ENCODE measurements at places on chromosomes 1 and 21.
A peak's percentile ranks its signal among the peaks of the same experiment; 100 is the strongest.

DNA sequence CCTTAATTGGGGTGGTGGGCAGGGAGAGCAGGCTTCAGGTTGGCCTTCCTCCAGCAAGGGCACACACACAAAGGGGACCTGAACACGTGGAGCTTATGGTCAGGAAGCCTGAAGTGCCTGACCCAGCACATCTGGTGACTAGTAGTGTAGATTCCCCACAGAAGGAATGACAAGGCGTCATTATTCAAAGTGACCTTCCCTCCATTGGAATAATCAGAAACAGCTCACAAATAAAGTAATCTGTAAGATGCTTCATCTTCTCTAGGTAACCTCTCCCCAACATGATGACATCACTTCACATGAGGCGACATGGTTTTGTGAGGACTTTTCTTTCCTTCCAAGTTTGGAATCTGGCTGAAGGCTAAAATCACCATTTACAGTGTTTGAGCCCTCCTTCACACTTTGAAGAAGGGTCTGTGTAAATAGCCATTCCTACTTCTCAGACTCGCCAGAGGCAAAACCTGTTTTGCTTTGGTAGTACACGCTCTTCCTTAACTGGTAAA lies 32.8 kb upstream of the ERG start:
- DNase-seq: no peak

GRCh38 chr1:225470211-225471108 lies 42.6 kb upstream of the LBR start:
- no peak for DNase-seq

DNA sequence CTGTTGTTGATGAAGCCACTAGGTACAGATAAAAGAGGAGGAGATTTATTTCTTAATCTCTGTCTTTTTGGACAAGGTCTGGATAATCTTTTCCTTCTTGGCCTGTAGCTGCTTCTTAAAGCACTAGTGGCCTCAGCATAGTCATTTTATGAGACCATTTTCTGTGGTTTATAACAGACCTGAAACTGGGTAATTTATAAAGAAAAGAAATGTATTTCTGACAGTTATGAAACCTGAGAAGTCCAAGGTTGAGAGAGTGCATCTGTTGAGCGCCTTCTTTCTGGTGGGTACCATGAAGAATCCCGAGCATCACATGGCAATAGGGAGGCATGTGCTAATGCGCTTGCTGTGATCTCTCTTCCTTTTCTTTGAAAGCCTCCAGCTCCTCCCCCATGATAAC lies 36.7 kb upstream of the PDC start:
- DNase-seq: no peak

DNA sequence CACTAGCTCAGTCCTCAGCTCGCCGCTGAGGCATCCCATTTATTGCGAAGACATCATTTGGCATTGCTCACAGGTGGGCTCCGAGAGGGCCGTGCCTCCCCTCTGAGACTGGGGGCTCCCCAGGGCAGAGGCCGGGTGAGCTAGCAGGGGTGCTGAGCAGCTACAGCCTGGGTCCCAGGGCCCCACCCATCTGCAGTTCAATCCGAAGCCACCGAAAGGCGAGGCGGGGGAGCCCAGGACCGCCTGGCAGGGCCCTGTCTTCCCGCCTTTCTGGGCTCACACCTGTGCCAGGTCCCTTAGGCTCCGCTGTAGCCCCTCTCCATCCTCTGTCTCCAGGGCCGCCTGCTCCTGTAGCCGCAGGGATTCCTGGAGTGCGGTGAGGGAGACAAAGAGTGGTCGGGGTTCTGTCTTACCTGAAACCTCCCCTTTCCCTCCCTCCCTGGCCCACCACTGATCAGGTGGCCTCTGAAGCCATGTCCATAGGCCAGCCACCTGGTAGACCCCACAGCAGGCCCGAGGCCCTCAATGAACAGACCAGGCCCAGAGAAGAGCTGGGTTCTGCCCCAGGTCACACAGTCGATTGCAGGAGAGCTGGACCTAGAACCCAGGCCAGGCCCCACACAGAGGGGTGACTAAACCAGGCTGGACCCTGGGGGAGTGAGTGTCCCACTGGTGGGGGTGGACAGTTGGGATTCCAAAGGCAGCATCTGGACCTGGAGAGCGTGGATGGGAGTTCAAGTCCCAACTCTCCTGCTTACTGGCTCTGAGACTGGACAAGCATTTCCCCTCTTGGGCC lies 18.1 kb upstream of the NBPF1 start:
- no peak for DNase-seq

GRCh38 chr1:157829210-157829609 lies 9.3 kb upstream of the FCRL1 start:
- DNase-seq: no peak

GRCh38 chr1:77825131-77825709 lies 45.8 kb downstream of the MIGA1 start:
- DNase-seq: peak; percentile 50

- DNase-seq: no peak
Observed at GRCh38 chr1:110477967-110478640, 27.2 kb downstream of the PROK1 start.

DNA sequence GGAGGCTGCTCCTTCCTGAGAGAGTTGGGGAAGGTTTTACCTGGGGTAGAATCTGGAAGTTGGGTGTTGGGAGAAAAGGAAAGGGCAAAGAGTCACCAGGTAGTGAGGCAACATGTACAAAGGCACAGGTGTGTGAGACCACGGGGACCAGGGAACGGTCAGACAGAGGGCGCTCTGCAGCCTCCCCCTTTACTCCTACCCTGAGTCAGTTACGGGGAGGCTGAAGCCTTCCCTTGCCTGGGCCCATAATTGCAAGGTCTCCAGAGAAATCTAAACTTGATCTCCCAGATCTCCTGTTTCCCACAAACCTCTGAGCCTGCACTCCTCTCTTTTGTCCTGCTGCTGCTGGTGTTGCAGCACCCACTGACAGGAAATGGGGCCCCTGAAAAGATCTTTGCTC lies 22.0 kb downstream of the CCN1 start:
- no peak for DNase-seq

DNA sequence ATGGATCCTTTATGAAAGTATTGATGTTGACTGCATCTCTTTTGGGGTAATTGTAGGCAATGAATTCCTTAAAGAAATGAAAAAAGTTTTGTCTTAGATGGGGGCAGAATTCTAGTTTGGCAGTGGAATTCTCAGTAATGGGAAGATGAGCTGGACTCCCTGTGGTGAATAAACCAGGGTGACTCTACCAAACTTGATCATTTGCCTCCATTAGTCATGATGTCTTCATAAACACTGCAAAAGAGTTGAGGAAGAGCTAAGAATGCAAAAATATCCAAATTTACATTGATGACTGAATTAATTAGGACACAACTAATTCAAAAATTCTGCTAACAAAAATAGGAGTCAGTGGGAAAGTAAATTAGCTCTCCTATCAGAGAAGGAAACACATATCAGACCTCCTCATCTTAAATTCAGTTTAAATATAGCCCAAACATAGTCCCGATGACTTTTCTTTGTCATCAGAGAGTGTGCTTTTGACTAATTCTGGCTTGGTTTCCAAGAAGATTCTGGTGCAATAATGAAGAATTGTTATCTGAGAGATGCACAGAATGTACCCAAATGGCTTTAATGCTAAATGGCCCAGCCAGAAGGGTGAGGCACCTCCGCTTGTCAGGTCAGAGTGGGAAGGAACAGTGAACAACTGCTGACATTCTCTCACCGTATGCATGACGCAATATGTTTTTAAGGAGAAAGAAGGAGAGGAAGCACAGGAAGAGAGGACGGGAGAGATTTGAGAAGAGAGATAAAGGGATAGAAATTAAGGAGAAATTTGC lies 525.1 kb downstream of the LMO4 start:
- no peak for DNase-seq

- DNase-seq: peak; percentile 88
Observed at GRCh38 chr1:213051127-213051880, at the start of gene RPS6KC1. Gene RPS6KC1, plus strand, starts transcription at chr1:213051241. Its CDS starts 164 bp downstream, at chr1:213051405.

DNA sequence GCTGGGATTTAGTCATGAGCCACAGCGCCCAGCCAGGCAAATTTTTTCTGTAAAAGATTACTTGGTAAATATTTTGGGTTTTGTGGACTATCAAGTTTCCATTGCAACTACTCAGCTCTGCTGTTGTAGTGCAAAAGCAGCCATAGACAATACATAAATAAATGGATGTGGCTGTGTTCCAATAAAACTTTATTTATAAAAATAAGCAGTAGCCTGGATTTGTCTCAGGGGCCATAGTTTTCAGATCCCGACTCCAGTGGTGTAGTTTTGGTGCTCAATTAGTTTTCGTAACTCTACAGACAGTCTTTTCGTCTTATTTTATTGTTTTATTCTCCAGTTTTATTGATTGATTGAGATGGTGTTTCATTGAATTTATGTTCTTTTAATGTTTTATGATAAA lies 80.1 kb upstream of the IVNS1ABP start:
- DNase-seq: no peak

DNA sequence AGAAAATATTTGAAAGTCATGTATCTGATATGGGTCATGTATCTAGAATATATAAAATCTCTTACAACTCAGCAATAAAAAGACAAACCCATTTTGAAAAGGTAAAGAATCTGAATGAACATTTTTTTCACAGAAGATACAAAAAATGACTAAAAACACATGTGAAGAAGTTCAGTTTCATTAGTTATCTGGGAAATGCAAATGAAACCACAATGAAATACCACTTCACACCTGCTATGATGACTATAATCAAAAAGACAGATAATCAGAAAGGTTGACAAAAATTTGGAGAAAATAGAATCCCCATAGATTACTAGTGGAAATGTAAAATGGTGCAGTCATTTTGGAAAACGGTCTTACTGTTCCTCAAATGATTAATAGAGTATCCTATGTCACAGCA lies 631.0 kb downstream of the MRPL39 start:
- no peak for DNase-seq

DNA sequence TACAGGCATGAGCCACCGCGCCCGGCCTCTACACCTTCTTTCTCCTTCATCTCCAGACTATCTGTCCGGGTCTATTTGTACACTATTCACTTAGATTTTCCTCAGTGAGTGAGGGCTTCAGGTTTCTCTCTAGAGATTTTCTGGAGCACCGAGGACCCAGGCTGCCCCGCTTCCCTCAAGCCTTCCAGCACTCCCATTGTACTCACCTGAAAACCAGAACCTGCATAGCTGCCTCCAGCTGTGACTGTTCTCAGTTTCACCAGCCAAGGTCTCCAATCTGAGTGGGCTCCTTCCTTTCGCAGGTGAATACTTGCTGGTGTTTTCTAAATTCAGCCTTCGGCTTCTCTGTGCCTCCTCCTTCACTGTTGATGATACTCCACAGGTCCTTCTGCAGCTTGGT lies 12.9 kb upstream of the DMAP1 start:
- DNase-seq: no peak

- DNase-seq: no peak
Observed at GRCh38 chr1:226696547-226696946, 42.5 kb downstream of the ITPKB start.

GRCh38 chr1:240363315-240363714 lies 248.6 kb downstream of the GREM2 start:
- DNase-seq: no peak

DNA sequence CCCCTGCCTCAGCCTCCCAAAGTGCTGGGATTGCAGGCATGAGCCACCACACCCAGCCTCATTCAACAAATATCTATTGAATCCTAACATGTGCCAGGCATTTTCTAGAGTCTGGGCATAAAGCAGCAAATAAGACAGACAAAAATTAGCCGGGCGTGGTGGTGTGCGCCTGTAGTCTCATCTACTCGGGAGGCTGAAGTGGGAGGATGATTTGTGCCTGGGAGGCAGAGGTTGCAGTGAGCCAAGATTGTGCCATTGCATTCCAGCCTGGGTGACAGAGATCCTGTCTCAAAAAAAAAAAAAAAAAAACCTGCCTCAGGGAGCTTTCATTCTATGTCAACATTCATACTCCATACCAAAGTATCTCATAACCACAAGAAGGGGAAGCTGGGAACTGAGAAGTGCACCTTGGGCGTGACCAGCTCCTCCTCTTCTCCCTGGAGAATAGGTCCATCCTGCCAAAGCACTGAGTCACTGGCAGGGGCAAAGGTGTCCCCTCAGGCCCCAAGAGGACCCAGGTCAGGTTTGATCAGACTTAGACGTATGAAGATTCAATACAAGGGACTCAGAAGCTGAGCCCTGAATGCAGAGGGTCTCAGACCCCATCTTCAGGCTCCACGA lies 36.8 kb upstream of the PPP1R15B start:
- DNase-seq: no peak

DNA sequence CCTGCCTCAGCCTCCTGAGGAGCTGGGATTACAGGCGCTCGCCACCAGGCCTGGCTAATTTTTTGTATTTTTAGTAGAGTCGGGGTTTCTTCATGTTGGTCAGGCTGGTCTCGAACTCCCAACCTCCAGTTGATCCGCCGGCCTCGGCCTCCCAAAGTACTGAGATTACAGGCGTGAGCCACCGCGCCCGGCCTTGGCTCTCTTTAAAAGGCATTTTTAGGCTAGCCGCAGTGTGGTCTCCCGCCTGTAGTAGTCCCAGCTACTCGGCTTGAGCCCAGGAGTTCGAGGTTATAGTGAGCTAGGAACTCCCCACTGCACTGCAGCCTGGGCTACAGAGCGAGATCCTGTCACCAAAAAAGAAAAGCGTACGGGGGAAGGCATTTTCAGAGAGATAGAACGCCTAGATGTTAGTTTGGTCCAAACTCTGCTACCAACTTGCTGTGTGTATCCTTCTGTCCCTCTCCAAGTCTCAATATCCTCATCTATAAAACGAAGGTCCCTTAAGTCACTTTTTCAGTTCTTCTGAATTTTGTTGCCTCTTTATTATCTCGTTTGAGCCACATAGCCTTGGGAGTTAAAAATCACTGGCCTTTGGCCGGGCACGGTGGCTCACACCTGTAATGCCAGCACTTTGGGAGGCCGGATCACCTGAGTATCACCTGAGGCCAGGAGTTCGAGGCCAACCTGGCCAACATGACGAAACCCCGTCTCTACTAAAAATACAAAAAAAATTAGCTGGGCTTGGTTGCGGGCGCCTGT lies 734 bp downstream of the MED18 start:
- peak; percentile 17 for DNase-seq

- no peak for DNase-seq
Observed at GRCh38 chr1:6329396-6329795, 64.2 kb downstream of the ACOT7 start.

- DNase-seq: no peak
Observed at GRCh38 chr1:232908831-232909230, 41.6 kb upstream of the NTPCR start.

GRCh38 chr1:115768549-115768948 lies at the start of gene CASQ2:
Gene CASQ2, minus strand, starts transcription at chr1:115768714. Its CDS starts 173 bp downstream, at chr1:115768541.
- no peak for DNase-seq

DNA sequence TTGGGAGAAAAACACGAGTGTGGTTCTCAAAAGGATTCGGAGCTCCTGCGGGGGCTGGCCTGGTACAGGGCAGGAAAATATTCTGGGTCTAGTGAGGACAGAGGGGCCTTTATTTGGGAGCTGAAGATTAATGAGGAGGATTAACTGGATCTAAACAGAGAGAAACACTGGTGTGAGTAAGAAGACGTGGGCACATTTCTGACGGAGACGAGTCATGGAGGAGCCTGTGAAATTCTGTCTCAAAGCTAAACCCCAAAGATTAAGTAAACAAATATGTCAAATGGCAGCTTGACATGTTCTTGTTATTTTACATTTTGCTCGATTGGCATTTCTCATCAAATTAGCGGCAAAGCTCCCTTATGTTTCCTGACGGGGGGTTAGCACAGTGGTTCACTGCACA lies 12.8 kb downstream of the PROK1 start:
- DNase-seq: no peak

GRCh38 chr1:231385416-231385748 lies 36.7 kb downstream of the EGLN1 start:
- DNase-seq: no peak

- no peak for DNase-seq
Observed at GRCh38 chr1:20882837-20883236, 95.7 kb upstream of the HP1BP3 start.
